ENCODE measurements at places on chromosomes 6 and 20.

GRCh38 chr20:46108435-46108841 lies 9.7 kb upstream of the CD40 start:
- DNase-seq = no peak

DNA sequence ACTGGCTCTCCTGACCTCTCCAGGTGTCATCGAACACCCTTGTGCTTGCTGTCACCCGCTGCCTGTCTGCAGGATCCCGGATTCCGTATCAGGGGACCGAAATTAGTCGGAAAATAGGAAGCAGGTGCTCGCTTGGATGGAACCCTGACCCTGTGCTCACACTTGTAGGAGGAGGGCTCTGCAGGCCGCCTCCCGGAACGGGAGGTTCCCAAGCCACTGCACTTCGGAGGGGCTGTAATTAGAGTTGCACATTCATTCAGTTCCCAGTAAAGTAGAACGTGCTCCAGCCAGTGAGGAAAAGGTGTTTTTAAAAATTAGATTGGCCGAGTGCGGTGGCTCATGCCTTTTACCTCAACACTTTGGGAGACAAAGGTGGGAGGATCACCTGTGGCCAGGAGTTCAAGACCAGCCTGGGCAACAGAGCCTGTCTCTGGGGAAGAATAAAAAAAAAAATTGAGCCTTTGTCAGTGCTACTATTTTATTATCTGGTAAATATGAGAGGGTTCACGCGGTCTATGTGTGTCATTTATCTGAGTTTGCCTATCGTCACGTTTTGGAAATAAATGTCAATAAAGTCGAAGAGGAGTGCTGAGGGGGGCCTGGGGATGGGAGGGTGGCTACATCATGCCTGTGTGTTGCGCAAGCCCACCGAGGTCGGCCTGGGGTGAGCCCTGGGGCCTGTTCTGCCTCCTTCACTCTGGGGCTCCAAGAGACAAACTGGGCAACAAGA lies 1.5 kb upstream of the GMEB2 start:
- DNase-seq = peak; percentile 51

DNA sequence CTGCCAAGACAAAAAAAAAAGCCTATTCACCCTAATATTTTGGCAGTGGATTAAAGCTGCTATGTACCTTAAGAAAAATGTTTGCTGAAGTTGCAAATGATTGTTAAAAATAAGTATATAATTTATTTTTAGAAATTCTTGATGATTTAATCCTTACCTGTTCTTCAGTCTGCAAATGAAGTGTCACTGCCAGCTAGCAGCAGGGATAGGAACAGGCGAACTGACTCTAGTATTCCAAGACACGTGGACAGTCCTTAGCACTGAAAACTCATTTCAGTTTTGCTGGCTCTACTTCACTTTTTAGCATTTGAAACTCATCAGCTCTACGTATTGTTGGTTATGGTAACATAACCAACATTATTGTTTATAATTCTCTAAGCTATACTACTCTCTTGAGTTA lies 204.4 kb upstream of the ID4 start:
- DNase-seq = no peak

GRCh38 chr6:144346719-144347447 lies 61.7 kb downstream of the UTRN start:
- DNase-seq = peak; percentile 67

DNA sequence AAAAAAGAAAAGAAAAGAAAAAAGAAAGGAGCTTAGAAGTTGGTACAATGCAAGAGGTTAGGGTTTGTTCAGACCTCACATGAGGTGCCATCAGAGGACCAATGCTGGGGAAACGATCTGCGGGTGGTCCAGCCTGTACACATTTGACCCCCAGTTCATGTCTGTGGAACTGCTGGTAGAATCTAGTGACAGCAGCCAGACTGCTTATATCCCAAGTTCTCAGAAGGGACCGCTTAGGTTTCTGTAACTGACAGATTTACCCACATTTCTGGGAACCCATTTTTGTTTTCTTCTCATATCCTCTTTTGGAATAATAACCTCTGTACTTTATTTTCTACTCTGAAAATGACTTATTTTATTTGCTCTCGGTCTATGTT lies 4.7 kb downstream of the PPP1R18 start:
- no peak for DNase-seq

- no peak for DNase-seq
These were observed 89.8 kb upstream of the ATXN1 start for GRCh38 chr6:16851044-16851540.

GRCh38 chr6:122772724-122773415 lies 6.6 kb upstream of the FABP7 start:
- no peak for DNase-seq

- no peak for DNase-seq
These were observed 694 bp downstream of the SLC17A9 start for GRCh38 chr20:62952968-62953838.

- DNase-seq = no peak
These were observed 134.6 kb downstream of the ATXN1 start for GRCh38 chr6:16626650-16627049.

- no peak for DNase-seq
These were observed 241.2 kb upstream of the TAB2 start for GRCh38 chr6:149076355-149076734.

GRCh38 chr6:96940322-96940721 lies 15.8 kb downstream of the KLHL32 start:
- no peak for DNase-seq

GRCh38 chr6:117280922-117281321 lies 15.6 kb downstream of the VGLL2 start:
- DNase-seq = no peak

DNA sequence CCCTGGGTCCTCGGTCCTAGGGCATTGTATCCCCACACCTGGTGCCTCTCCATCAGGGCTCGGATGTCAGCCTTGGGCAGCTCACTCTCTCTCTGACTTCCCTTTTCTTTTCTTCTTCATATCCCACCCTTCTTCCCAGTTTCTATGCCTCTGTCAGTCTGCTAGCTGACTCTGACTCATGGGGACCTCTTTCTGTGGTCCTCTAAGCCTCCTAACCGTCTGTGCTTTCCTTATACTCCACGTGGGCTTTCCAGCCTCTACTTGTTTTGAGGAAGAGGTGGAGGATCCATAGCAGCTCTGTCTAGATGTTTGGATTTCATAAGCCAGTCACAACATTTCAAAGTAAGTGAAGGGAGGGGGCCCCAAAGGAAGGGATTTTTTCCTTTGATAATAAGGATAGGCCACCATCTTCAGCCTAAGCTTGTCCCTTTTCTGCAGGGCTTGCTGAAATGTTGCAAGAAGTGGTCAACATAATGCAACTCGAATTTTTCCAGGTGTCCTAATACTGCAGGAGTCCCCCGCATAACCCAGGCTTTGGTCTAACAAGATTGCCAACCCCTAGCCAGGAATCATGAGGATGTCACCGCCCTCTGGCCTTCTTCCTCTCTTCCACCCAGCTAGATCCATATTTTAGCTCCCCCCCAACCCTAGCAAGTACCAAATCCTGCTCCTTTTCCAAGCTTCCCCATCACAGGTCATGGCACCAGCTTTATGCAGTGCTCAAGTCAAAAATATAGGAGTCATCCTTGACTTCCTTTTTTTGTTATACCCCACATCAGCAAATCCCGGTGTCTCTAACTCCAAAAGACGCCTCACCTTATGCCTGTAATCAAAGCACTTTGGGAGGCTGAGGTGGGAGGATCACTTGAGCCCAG lies 8.7 kb upstream of the PLTP start:
- DNase-seq = no peak

DNA sequence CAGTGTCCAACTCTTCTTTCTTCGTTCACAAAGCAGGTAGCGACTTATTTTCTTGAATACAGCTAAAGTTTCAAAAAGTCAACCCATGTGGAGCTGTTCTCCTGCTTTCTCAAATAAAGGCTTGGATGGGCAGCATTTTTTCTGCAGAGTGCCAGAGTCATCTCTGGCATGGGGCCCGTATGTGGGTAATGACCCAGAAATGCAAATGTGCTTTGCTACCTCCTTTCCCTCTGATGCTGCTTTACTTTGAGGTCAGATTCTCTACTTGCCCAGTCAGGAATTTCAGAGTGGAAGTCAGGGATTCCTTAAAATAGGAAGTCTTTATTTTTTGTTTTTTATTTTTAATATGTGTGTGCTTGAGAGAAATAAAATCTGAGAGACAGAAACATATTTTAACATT lies 4.9 kb downstream of the NKAIN2 start:
- DNase-seq = no peak

GRCh38 chr20:22794200-22794599 lies 209.8 kb upstream of the FOXA2 start:
- no peak for DNase-seq

GRCh38 chr6:150324044-150324443 lies 44.8 kb upstream of the IYD start:
- DNase-seq = no peak

GRCh38 chr6:13339863-13340630 lies 11.7 kb upstream of the TBC1D7 start:
- no peak for DNase-seq

DNA sequence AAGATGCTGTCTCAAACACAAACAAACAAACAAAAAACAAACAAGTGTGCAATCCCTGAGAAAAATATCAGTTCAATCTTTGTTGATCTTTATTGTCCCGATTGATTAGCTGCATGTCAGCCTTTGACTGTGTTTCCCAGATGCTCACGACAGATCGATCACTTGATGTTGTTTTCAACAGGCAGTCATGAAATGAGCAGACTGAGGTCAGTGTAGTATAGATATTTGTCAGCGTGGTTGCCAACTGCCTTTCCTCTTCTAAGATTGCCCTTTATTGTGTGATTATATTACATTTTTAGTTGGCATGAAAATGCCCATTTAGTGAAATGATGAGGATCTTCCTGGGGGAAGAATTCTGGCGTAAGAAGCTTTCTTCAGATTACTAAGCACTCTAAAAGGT lies 25.6 kb downstream of the UTRN start:
- DNase-seq = no peak

- DNase-seq = peak; percentile 40
These were observed 118.8 kb downstream of the COL19A1 start for GRCh38 chr6:69985180-69985579.

- no peak for DNase-seq
These were observed 219.8 kb downstream of the TFAP2A start for GRCh38 chr6:10194816-10195672.

- no peak for DNase-seq
These were observed 404.4 kb upstream of the RNF217 start for GRCh38 chr6:124557873-124558272.

- DNase-seq = no peak
These were observed 128.3 kb downstream of the FOXA2 start for GRCh38 chr20:22456109-22456508.

- no peak for DNase-seq
These were observed 117.9 kb downstream of the SNX5 start for GRCh38 chr20:17850684-17851026.

GRCh38 chr20:3710703-3711483 lies 1.5 kb downstream of the SIGLEC1 start:
- no peak for DNase-seq

DNA sequence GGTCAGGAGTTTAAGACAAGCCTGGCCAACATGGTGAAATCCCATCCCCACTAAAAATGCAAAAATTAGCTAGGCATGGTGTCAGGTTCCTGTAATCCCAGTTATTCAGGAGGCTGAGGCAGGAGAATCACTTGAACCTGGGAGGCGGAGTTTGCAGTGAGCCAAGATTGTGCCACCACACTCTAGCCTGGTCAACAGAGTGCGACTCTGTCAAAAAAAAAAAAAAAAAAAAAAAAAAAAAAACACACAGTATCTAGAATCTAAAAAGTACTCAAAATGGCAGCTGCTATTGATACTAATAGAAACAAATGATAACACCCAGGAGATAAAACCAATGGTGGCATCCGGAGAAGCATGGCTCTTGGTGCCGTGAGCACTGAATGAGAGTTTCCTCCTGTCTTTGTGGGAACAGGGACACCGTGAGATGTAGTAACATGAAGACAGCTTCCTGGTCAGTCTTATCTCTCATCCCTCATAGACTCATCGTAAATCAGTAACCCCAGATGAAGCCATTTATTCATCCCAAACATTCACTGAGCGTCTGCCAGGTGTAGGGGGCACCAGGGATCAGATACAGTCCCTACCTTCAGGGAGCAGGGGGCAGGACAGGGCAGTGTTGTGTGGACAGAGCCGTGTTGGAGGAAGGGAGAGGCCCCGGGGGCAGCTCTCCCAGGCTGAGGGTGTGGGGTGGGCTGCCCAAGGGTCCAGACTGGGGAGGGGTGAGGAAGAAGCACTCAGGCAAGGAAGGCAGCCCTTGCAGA lies 66.1 kb downstream of the SYNJ2 start:
- no peak for DNase-seq

DNA sequence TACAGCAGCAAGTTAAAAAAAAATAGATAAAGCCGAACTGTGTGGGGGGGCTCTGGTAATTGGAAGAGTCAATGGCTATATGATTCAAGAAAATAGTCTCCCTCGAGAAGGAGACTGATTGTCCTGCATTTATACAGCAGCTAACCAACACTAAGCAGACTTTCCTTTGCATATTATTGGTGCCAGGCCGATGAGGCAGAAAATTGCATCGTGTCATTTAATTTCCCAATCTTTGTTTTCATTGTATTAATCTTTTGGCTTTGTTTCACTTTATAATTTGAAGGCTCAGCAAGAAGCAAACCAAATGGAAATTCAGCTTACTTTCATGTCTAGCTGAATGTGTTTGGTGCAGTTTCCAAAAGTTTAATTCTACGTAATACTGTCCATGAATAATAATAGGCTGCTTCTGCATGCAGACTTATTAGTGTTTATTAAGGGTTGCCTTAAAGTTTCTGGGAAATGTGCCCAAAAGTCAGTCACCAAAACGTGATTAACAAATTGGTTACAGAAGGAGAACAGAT lies 258.5 kb downstream of the HACE1 start:
- DNase-seq = no peak

- no peak for DNase-seq
These were observed 686 bp downstream of the ZGPAT start for GRCh38 chr20:63708301-63709148.

DNA sequence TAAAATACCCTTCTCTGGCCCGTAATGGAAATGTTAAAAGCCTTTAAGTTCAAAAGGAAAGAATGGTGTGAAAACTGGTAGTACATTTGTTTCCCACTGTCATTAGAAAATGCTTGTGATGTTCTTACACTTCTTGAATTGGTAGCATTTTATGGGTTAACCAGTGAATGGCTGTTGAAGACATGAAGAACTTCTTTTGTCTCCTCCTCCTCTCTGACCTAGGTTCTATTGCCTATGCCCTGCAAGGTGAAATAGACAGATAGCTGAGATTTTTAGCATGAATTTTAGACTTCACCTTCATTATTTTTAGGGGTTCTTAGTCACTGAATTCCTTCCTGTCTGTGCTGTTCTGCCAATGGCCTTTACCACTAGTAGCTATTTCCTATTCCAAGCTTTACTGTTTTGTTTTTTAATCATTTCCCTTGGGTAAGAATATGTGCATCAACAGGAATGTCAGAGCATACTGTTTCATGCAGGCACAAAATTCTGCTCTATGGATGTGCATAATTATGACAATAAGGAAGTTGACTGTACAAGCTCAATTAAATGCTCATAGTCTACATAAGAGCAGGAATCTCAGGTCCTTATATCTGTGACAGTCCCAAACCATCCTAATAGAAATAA lies 4.9 kb downstream of the TNFAIP3 start:
- DNase-seq = peak; percentile 58

- peak; percentile 16 for DNase-seq
These were observed 125.4 kb upstream of the SAMD5 start for GRCh38 chr6:147382945-147383554.

All from HS-5 (cell line).